Activated naive CD4-positive, alpha-beta T cell treated with anti-CD3 and anti-CD28 coated beads, Interleukin-2, amount 50 U/mL, for 72 hours (primary cell): ENCODE measurements at places on chromosomes 6 and 20. TPM values are rescaled to one million over a fixed set of nuclear protein-coding genes. Genes with fewer than 3 reads are reported as not detected.
A peak's percentile ranks its signal among the peaks of the same experiment; 100 is the strongest.

DNA sequence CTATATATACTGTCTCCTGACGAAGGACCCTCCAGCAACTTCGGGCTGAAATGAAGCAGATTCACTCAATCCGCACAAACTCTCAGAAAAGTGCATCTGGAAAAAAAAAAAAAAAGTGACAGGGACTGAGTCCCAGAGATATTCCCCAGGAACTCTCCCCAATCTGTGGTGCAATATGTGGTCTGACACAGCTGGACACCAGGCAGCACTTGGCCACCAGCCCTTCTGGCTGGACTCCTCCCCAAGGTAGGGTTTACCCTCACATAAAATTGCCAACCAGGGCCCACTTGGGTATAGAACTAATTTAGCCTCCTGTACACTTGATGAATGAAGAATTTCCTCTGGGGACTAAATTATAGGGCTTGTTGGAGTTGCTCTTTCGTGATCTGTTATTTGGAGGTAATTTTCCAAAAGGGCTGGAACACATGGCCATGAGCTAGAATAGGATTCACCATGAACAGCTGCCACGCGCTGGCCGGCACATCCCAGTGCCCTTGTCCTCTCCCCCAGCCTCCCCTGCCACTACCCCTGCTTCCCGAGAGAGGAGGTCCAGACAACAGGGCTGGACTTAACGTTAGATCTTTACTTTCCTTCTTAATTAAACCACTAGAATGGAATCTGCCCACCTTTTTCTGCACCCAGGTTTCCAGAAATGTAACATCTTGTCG is 379.2 kb downstream of the BMP2 start:
- DNase-seq, result no peak

DNA sequence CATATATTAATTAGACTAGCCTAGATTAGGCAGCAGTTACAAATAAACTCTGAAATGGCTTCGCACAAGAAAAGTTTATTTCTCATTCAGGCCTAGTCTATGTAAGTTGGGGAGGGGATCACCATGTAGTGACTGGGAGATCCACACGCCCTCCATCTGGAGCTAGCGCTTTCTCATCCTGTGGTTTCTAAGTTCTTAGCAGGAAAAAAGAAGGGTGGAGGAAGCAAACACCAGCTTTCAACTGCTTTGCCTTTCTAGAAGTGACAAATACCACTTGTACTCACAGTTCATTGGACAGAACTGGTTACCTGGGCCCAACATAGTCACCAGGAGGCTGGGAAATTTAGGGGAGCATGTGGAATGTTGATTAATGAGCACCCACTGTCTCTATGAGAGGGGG is 46.6 kb downstream of the NDUFAF5 start:
- DNase-seq, result no peak

GRCh38 chr6:89836639-89837222 is 7.1 kb downstream of the CASP8AP2 start:
- no peak for DNase-seq

GRCh38 chr20:46545077-46545826 is 5.2 kb downstream of the OCSTAMP start:
- DNase-seq, result peak; percentile 38

- peak; percentile 18 for DNase-seq
These were observed 296.5 kb downstream of the THBS2 start for GRCh38 chr6:168956884-168957730.

- DNase-seq, result no peak
These were observed 66.9 kb downstream of the IGF2R start for GRCh38 chr6:160035693-160036330.

- no peak for DNase-seq
These were observed 35.4 kb downstream of the PIM1 start for GRCh38 chr6:37205175-37205996.

DNA sequence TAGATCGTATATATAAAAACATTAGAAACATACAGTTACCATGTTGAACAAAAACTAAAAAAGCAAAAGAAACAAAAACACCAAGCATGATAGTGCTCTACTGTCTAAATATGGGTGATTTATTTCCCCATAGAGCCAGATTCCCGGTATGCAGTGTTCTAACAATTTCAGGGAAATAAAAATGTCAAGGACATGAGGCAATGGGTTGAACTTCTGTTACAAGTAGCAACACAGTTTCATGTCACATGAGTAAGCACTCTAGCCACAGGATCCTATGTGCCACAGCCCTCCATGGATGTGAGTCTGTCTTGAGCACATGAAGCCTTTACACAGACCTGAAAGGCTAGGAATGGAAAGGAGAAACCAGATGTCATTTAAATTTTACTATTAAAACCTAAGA is 96.0 kb downstream of the MAP3K5 start:
- no peak for DNase-seq

DNA sequence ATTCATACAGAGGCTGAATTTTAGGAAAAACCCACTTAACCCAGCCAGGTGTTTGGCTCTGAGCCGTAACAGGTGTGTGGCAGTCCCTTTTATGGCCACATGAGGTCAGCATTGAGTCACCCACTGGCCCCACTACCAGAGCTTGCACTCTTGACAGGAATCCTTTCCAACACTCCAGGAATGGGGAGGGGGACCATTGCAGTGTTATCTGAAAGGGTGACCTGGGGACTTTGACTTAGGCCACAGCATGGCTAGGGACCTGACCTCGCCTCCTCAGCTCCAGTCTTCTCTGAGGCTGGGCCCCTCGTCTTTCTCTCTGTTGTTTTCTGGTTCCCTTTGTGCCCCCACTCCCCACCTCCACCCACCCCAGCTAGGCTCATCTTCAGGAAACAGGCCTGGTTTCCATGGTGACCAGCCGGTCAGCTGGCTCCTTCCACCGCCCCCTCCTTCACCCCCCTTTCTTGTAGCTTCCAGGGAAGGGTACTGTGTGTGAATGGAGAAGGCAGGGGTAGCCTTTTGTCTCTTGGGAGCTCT is 2.1 kb upstream of the TMEM151B start:
- peak; percentile 69 for DNase-seq

GRCh38 chr6:89387516-89388201 is 24.4 kb downstream of the RRAGD start:
- DNase-seq, result no peak

DNA sequence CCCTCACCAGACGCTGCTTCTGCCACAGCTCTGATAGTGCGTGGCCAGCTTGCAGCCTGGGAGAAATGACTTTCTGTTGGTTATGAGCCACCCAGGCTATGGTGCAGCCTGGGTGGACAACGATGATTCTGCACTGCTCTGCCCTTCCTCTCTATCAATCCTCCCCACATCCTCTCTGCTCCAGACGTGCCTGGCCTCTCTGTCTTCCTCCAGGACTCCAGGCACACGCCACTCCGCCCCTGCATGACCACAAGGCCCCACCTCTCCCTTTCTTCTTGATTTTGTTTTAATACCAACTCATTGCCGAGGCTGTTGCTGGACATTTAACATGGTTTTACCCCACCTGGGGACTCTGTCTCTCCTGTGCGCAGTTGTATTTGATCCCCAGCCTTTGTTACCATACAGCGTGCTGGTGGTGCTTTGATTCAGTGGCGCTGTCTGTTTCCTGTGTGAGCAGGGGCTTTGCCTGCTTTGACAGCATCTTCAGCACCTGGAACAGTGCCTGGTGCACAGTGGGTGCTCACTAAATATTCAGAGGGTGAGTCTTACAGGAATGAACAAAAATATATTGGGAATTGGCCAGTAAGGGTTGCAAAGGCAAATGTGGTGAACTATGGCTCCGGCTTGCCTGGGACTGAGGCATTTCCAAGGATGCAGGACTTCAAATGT is 280.9 kb downstream of the CDH26 start:
- DNase-seq, result no peak

DNA sequence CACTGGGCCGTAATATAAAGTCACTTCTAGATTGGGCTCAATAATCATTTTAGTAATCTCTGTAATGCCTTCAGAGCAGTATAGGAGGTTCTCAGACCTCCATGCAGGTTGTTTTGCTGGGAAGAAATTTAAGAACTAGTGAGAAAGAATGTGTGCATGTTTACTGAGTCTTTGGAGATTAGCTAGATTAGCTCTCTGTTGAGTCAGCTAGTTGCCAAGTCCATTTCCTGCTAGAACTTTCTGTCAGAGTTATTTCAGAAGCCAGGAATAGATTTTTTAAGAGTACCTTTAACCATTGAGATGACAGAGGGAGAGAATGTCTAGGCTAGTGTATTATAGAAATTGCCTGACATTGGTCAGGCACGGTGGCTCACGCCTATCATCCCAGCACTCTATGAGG is 33.3 kb downstream of the ORC3 start:
- DNase-seq, result no peak

GRCh38 chr6:156508923-156509322 is 268.3 kb upstream of the ARID1B start:
- DNase-seq, result no peak

GRCh38 chr20:53092772-53093300 is 120.7 kb downstream of the TSHZ2 start:
- no peak for DNase-seq

DNA sequence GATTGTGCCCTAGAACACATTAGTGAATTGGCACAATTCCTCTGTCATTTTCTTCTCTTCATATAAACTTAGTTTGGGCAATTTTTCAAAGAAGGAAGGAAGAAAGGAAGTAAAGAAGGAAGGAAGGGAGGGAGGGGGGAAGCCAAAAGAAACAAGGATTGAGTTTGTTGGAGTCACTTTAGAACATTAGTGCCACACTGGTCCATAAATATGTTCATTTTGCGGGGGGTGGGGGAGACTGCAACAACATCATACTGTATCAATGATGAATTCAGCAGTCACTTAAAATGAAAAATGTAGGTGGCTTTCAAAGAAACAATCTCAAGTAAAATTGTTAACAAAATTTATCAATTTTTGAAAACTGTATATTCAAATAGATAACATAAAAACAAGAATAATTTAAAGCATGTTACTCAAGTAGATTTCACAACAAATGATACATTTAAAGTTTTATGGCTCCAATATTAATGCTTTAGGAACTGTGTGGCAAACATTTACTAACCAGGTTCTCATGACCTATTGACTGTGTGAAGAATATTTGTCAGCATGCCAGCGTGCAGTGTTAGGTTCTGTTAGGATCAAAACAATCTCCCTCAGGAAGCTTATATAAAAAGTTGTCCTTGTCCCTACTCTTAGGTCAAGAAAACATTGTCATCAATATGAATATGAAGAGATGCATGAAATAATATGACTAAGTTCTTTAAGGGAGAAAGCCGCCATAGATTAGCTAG is 208.1 kb upstream of the AGPAT4 start:
- DNase-seq, result no peak

DNA sequence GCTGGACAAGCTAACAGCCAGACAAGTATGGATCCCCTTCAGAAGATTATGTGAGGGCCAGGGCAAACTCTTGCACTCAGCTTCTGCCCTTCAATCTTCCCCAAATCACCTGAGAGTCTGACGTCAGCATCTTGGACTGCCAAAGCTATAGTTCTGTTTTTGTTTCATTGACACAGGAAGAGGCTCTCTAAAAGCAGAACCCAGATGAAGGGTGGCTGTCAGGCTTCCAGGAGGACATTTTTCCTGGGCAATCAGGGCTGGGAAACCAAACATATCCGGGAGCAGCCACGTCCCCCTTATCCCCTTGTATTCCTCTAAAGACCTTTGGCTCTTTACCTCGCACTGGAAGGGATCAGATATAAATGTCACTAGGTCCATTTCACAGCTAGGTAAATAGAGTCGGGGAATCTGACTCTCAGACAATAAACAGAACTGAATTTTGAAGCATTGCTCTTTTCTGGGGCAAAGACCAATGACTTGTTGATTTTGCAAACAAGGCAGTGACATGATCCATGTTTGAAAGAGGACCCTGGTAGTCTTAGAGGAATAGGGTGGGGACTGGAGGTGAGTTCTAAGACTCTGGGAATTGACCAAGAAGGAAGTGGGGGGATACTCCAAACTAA is 13.3 kb downstream of the MAFB start:
- DNase-seq, result no peak

DNA sequence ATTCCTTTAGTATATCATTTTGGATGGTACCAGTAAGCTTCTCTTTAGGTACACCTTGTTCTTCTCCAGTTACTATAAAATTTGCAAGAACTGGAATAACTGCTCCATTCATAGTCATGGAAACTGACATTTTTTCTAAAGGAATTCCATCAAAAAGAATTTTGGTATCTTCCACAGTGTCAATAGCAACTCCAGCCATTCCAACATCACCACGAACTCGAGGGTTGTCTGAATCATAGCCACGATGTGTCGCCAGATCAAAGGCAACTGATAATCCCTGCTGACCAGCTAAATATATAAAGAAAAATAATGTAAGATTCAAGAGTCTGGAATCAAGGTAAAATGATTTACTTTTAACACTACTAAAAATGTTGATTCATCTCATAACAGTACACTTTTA is 5.3 kb downstream of the MMUT start:
- no peak for DNase-seq

- no peak for DNase-seq
These were observed 92.6 kb downstream of the KCNB1 start for GRCh38 chr20:49389854-49390253.

DNA sequence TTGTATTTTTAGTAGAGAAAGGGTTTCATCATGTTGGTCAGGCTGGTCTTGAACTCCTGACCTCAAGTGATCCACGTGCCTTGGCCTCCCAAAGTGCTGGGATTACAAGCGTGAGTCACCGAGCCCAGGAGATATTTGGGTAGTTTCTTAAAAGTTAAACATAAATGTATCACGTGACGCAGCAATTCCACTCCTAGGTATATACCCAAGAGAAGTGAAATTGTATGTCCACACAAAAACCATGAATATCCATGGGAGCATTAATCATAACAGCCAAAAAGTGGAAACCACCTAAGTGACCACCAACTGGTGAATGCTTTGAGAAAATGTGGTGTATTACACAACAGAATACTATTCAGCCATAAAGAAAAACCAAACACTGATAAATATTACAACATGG is 164.8 kb downstream of the MRPL14 start:
- no peak for DNase-seq

GRCh38 chr20:9392892-9393857 is 121.2 kb upstream of the LAMP5 start:
- DNase-seq, result no peak

NELFE gene
- total RNA-seq, result 70.9 TPM

NUDT3 gene
- total RNA-seq, result 15.1 TPM

MICA gene
- 11.0 TPM for total RNA-seq

LY6G5B gene
- total RNA-seq, result 26.5 TPM

AGER gene
- 26.3 TPM for total RNA-seq

TBC1D20 gene
- 20.2 TPM for total RNA-seq

DTD1 gene
- total RNA-seq, result 54.3 TPM

IYD gene
- total RNA-seq, result not detected

PSMG4 gene
- 14.6 TPM for total RNA-seq

C6orf141 gene
- total RNA-seq, result not detected
